ENCODE measurements at places on chromosomes 16 and 17. TPM values are rescaled to one million over a fixed set of nuclear protein-coding genes. Genes with fewer than 3 reads are reported as not detected.

TEKT1 gene
- not detected for total RNA-seq

ADAMTS18 gene
- not detected for total RNA-seq

TNP2 gene
- not detected for total RNA-seq

GLG1 gene
- total RNA-seq = 96.2 TPM

CACNG1 gene
- total RNA-seq = not detected

RGS9 gene
- 0.84 TPM for total RNA-seq

OR3A2 gene
- not detected for total RNA-seq

C1QL1 gene
- total RNA-seq = 1.0 TPM

EMP2 gene
- total RNA-seq = 23.4 TPM

LIMD2 gene
- total RNA-seq = 24.4 TPM

PARD6A gene
- 1.8 TPM for total RNA-seq

NPIPB13 gene
- total RNA-seq = not detected

TNFRSF13B gene
- total RNA-seq = not detected

ATP6V0A1 gene
- 15.8 TPM for total RNA-seq

All from bronchus fibroblast of lung (primary cell).